ENCODE measurements at places on chromosomes 16 and 17. TPM values are rescaled to one million over a fixed set of nuclear protein-coding genes. Genes with fewer than 3 reads are reported as not detected.

TM4SF5 gene
- not detected for total RNA-seq

CORO1A gene
- total RNA-seq, result 0.28 TPM

ORC6 gene
- 20.7 TPM for total RNA-seq

ODAD4 gene
- 0.56 TPM for total RNA-seq

TTLL6 gene
- not detected for total RNA-seq

Data from regular cardiac myocyte (primary cell).